Smooth muscle cell of trachea (primary cell): ENCODE measurements at places on chromosomes 12 and 14. TPM values are rescaled to one million over a fixed set of nuclear protein-coding genes. Genes with fewer than 3 reads are reported as not detected.

Gene LRTM2
- total RNA-seq = not detected in 2 replicates

Gene PTPRQ
- 1.2 TPM in 2 replicates for total RNA-seq

Gene DCN
- 863 and 1,986 TPM in 2 replicates for total RNA-seq

Gene MSRB3
- total RNA-seq = 37.1 TPM in 2 replicates

Gene OR10A7
- not detected in 2 replicates for total RNA-seq

Gene HOXC6
- total RNA-seq = under 0.01 TPM in 2 replicates

Gene RBP5
- total RNA-seq = 0.33 TPM in 1 of 2 replicates, not detected in the other

Gene DGKA
- 68.6 and 74.2 TPM in 2 replicates for total RNA-seq

Gene FAM222A
- 0.15 and 0.33 TPM in 2 replicates for total RNA-seq

Gene PRH2
- total RNA-seq = not detected in 2 replicates

Gene TTC6
- under 0.01 and 0.15 TPM in 2 replicates for total RNA-seq
